ENCODE measurements at places on chromosomes 6 and 20.

DNA sequence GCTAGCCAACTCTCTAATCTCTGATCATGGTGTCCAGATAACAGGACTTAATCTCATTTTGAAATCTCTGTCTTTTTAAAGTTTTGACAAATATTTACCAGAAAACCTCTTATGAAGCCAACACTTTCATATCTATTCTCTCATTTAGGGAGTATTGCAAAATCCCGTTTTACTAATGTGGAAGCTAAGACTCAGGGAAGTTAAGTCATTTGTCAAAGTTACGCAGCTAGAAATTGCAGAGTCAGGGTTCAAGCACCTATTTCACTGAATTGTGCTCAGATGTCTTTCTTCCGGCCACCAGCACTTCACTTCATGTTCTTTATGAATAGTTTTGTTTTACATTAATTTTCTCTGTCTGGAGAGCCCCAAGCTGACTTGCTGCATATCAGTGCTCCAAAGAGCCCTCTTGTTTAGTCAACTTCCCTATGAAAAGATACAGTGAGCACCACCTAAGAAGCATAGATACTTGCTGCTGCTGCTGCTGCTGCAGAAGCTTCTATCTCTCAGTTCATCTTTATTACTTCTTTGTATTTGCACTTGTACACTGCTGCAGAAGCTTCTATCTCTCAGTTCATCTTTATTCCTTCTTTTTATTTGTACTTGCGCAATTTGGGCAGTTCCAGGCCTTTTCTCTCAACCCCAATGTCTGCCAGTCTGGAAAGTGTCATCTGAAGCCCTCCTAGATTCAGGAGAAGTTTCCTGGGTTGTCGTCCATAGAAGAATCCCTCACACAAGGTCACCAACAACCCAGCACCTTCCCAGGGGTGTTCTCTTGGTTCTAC lies 329.7 kb downstream of the MAFB start:
- no peak for DNase-seq

GRCh38 chr20:48716086-48716485 lies 111.7 kb downstream of the PREX1 start:
- DNase-seq: no peak

- peak; percentile 38 for DNase-seq
These were observed 222.8 kb upstream of the RUNX2 start for GRCh38 chr6:45105170-45105820.

GRCh38 chr6:52526634-52527033 lies 50.2 kb downstream of the TRAM2 start:
- DNase-seq: no peak

DNA sequence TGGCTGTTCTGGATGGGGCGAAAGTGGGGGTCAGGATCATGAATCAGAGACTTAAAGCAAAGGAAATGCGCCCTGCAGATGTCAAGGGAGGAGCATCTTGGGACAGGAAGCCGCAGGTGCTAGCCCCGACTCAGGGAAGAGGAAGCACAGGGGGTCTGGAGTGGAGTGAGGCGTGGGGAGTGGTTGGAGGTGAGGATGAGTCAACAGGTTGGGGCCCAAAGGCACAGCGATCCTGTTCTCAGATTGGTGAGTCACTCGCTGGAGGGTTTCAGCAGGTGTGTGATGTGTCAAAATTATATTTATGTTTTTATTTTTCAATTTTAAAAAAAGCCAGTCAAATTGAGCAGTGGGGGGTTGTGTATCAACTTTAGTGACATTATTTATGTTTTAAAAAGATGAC lies 19.0 kb downstream of the PACSIN1 start:
- no peak for DNase-seq

DNA sequence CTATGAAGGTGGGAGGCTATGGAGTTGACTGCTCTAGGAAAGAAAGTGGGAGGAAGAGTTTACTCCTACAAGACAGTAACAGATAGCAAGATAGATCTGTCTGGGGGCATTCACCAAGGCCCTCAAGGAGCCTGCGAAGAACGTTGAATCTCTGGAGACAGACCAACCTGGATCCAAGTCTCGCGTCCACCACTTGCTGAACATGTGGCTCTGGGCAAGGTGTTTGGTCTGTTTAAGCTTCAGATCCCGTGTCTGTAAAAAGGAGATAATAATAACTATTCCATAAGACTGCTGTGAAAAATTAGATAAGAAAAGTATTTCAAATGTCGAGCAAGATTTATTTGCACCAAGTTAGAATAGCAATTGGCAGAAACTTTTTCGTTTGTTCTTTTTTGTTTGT lies 8.1 kb upstream of the EEF1A1 start:
- DNase-seq: no peak

- no peak for DNase-seq
These were observed 21.3 kb upstream of the MICB start for GRCh38 chr6:31476515-31477139.

- DNase-seq: no peak
These were observed 96.0 kb downstream of the MAP3K5 start for GRCh38 chr6:136696238-136696637.

DNA sequence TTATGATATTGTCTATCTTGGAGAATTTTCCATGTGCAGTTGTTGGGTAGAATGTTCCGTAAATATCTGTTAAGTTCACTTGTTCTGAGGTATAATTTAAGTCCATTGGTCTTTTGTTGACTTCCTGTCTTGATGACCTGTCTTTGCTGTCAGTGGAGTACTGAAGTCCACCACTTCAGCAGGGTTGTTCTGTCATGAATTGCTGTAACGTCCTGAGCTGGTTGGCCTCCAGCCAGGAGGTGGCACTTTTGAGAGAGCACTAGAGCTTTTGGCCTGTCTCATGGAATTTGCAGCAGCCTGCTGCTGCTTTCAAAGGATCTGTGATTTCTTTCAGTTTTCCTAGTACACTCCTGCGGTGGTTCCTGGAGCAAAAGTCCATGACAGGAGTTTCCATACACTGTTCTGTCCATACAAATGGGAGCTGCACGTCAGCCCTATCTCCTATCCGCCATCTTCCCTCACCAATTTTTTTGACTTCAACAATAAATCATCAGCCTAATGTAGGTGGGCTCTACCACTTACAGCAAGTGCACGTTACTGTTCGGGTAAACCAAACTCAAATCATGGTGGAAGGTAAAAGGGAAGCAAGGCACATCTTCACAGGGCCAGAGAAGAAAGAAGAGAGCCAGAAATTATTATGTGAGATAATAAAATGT lies 46.9 kb upstream of the TRERF1 start:
- no peak for DNase-seq

DNA sequence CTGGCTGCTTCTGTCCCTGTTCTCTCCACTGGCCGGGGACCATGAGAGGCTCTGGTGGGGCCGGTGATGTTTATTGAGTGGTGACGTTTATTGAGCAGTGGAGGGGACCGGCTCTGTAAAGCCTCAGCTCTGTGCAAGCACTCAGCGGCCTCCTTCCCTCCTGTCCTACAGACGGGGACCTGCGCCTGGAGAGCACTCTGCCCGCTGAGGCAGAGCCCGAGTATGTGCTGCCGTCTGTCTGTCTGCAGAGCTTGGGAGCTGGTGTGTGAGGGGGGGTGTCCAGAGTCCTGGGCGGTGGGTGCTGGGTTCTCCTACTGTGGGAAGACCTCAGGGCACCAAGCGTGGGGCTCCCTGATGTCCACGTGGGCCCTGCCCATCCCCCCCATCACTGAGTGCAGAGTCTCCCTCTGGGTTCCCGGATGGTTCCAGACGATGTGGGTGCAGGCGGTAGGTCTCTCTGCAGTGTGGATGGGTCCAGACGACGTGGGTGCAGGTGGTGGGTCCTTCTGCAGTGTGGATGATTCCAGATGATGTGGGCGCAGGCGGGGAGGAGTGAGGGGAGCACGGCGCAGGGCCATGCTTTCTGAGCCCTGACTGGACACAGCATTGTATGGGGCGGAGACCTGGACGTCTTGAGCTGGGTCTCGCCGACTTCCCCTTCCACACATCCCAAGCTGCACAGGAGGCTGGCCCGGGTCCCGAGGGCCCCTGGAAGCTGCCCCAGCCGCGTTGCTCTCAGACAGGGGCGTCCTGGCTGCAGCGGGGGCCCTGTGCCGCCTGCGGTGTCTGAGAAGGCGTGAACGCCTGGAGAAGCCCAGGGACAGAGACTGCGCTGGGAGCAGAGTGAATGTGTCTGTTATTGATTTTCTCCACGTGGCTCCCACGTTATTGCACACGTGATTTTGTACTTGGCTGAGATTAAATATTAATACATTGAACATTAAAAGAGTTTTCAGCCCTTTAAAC lies 14.9 kb upstream of the BHLHE23 start:
- DNase-seq: no peak

- DNase-seq: no peak
These were observed 100.0 kb upstream of the CITED2 start for GRCh38 chr6:139474145-139475108.

DNA sequence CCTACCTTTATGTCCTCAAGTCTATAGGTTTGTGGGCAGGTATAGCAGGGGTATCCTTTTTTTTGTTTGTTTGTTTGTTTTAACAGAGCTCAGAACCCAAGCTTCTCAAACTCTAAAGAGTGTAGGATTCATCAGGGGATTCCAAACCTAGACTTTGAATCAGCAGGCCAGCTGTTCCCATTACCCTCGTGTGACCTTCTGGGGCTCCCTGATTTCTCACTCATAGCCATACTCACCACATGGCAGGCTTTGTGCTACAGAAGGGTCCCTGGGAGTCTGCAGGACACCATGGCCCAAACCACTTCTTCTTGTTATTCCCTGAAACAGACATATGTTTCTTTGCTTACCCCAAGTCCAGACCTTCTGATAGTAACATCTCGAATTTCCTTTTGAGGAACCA lies 350.8 kb upstream of the TSHZ2 start:
- DNase-seq: no peak

DNA sequence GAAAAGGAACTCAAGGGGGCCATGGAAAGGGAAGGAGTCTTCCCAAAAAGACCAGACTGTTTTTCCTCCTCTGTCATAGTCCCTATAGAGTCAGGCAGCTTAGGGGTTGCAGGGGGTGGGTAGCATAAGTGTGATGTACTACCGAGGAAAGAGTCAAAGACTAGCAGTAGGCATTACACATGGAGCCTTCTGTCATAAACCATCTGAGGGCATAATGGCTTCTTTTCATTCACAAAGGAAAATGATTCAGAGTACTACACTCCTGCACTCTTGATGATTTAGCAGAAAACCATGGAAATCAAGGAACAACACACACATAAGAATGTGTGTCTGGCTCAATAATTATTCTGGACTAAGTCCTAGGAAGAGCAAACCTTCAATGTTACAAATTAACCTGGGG lies 14.9 kb downstream of the PLN start:
- DNase-seq: no peak

DNA sequence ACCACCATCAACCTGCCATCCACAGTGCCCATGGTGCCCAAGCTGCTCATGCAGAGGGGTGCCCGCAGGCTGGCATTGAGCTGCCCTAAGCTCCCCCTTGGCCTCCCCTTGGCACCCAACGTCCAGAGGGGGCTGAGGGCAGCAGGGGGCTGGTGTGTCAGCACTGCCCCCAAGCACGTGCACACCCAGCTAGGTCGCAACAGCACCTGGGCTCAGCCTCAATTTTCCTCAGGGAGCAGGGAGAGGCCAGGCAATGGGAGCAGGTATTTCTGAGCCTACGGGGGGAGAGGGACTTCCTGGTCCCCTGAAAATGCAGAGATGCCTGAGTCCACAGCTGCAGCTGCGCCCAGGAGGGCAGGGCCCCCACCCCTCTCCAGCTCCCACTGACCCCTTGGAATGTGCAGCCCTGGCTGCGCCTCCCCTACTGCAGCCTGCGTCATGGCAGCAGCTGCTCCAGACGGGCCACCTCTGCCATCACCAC lies 204.2 kb downstream of the ANKRD60 start:
- no peak for DNase-seq
